ENCODE measurements at places on chromosomes 2 and 18. TPM values are rescaled to one million over a fixed set of nuclear protein-coding genes. Genes with fewer than 3 reads are reported as not detected.

Gene TUBA3E
- not detected for total RNA-seq

DNA sequence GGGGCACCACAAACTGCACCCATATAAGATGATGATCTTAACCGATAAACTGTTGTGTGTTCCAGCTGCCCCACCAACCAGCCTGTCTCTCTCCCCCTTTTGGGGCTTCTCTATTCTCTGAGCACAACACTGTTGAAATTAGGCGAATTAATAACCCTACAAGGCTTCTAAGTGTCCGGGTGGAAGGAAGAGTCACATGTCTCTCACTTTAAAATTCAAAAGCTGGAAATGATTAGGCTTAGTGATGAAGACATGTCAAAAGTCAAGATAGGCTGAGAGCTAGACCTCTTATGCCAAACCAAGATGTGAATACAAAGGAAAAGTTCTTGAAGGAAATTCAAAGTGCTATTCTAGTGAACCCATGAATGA lies 782.1 kb downstream of the MBD2 start:
- no peaks in the 10 kb centered on the region for H3K36me3 ChIP-seq
- DNase-seq = no peak
- H3K27ac ChIP-seq = no peak overlapping the region
- no peaks in the 10 kb centered on the region for H3K27me3 ChIP-seq

DNA sequence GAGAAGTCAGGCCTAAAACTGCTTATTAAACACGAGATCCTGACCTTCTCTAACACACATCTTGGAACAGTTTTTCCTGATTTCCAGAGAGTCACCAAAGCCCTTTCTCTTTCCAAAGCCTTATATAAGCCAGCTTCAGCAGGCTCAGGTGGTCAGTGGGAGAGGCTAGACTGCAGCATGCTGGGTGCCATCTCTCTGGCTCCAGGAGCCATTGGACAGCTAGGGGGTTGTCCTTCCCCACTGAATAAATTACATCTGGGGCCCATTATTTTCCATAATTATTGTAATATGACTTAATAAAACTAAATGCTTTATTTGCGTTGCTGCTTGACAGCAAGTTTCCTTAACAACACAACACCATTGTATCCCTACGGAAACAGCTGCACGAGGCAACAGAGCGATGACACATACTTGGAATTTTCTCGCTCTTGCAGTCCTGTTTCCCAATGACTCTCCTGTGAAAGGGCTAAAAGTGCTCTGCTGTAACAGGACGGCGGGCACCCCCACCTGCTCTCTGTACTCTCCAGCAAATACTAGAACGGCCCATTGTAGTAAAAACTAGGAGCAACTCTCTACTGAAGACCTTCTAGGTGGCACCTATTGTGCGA lies 160.6 kb downstream of the RNF144A start:
- no peak for DNase-seq
- no peak overlapping the region for H3K27ac ChIP-seq
- H3K27me3 ChIP-seq = no peaks in the 10 kb centered on the region
- H3K4me3 ChIP-seq = no peak overlapping the region
- no peaks in the 10 kb centered on the region for H3K36me3 ChIP-seq
- no peaks in the 10 kb centered on the region for H3K4me1 ChIP-seq

DNA sequence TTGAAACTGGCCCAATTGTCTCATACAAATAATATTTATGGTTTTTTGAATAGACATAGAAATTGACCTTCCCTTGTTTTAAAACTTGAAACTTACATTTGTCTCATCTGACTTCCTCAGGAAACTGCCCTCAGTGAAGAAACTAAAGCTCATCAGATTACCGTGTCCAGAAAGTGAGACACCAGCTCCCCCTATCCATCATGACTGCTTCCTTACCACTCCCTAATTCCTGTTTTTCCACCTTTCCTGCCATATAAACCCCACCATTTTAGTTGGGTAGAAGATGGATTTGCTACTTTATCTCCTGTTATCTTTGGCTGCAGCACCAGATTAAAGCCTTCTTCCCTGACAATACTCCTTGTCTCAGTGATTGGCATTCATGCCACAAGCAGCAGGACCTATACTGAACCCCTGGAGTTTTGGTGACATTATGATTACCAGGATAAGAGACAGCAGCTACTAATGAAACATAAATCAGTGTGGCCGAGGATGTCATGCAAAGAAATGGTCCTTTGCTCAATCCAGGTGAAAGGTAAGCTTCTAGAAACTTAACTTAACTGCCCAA lies 1627.6 kb upstream of the ZEB2 start:
- no peaks in the 10 kb centered on the region for H3K4me1 ChIP-seq
- H3K36me3 ChIP-seq = no peaks in the 10 kb centered on the region
- DNase-seq = no peak
- H3K27me3 ChIP-seq = no peaks in the 10 kb centered on the region

Gene HOXD9
- 3.6 TPM for total RNA-seq

DNA sequence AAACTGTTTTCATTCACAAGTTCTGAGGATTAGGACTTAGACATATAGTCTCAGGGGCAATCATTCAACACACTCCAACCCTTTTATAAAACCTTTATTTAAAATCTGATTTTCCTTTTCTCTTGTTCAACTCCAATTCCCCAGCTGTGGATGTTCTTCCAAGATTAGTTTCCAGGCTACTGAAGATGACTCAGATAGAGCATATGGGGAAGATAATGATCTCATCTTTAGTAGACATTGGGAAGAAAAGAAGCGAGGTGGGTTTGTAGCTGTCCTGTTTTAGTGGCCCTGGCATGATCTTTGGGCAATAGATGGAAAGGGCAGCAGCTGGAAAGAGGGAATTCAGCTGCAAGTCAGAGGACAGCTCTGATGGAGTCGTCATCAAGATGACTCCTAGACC lies 247.7 kb upstream of the CCDC68 start:
- no peaks in the 10 kb centered on the region for H3K36me3 ChIP-seq
- H3K4me3 ChIP-seq = no peak overlapping the region
- H3K27ac ChIP-seq = no peak overlapping the region
- H3K4me1 ChIP-seq = no peaks in the 10 kb centered on the region
- no peak for DNase-seq

GRCh38 chr18:75854174-75854573 lies 426.7 kb upstream of the SMIM21 start:
- no peaks in the 10 kb centered on the region for H3K27me3 ChIP-seq
- no peaks in the 10 kb centered on the region for H3K4me1 ChIP-seq
- H3K36me3 ChIP-seq = no peaks in the 10 kb centered on the region
- DNase-seq = no peak
- H3K4me3 ChIP-seq = no peak overlapping the region
